ENCODE measurements at places on chromosomes 6 and 20.

DNA sequence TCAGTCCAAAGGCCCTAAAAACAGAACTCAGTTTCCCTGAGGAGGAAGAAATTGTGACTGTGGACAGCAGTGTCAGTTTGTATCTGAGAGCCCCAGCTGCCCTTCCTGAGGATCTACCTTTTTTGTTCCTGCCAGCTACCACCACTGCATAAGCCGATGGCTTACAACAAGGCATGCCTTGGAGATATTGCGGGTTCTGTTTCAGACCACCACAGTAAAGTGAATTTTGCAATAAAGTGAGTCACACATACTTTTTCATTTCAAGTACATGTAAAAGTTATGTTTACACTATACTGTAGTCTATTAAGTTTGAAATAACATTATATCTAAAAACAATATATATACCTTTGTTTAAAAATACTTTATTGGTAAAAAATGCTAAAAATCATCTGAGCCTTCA, 9.6 kb upstream of the CST3 start:
- DNase-seq: no peak

- DNase-seq: no peak
Observed at GRCh38 chr6:15663130-15663871, 473 bp upstream of the DTNBP1 start.

DNA sequence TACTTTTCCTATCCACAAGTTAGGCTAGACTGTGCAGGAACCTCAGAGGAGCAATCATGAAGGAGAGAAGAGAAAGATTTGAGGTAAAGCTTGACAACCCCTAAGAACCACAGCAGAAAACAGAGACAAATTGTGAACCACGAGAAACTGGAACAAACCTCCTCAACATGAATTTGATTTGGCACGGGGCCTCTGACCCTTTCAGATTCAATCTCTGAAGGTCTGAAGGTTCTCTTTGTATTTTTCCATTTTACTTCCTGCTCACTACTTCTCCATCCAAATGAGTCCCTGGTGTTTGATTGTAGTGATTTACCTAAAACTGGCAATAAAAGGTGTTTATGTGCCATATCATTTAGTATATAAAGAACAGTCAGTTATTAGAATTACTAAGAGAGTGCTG, 126.1 kb upstream of the STXBP5 start:
- DNase-seq: no peak

DNA sequence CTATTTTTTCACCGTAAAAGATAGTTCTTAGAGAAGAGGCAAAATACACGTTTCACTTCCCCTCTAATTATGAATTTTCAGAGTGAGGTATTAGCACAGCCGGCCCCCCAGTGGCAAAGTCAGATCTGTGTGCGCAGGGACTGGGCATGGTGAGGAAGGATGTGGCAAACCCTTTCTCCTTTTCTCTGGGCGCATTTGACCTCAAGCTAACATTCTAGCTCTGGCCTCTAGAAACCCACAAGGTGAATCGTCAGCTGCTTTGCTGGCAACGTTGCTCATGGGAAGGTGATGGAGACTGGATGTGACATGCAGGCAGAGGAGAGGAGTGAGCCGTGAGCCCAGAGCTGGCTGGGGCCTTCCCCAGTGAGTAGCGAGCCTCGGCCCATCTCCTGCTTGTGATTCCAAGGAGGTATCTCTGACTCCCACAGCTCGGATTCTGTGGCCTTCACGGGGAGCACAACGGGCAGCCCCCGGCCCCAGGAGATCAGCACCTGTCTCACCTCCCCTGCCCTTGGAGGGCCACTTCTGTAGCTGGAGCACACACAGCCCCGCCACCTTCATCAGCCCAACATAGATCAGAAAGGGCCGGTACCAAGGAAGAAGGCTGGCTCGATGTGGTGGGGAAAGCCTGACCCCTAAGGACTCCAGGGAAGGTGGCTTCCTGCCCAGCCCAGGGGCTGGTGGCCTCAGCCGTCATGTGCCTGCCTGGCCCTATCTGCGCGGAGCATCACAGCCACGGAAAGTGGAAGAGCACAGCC, 152.8 kb downstream of the TAF4 start:
- no peak for DNase-seq

- DNase-seq: no peak
Observed at GRCh38 chr6:33375143-33375671, 16.4 kb upstream of the KIFC1 start.

DNA sequence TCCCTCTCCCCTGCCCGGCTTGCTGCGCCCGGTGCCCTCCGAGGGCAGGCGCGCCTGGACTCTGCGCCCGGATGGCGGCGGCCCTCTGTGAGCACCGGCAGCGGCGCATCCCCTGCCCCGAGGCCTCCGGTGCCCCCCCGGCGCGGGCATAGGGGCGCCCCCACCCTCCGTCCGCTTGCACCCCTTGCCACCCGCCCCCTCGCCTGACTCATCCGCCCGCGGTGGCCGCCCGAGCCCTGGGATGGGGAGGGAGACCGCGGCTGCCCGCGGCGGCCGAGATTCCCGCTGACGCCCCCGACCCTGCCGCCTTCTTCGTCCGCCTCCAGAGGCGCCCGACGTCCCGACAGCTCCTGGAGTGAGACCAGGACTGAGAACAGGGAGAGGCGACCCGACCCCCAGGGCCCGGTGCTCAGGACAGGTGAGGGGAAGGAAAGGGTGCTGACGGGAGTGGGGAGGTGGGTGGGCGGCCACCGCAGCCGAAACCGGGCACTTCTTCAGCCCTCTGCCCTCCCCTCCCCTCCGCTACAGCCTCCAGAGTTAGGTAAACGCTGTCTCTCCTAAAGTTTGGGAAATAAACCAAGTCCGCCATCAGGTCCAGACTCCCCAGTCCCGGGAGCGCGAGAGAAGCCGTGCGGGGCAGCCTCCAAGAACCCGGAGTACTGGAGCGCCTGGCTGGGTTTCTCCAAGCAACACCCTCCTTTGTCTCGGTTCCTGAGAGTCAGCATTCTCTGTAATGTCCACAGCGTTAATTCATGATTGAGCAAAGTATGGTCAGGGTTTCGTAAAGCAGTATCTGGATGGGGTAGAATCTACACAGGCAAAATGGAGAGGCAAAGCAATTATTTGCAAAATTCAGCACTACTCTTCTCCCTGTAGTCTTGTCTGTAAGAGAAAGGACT, 539 bp downstream of the TMEM200A start:
- DNase-seq: peak; percentile 34

DNA sequence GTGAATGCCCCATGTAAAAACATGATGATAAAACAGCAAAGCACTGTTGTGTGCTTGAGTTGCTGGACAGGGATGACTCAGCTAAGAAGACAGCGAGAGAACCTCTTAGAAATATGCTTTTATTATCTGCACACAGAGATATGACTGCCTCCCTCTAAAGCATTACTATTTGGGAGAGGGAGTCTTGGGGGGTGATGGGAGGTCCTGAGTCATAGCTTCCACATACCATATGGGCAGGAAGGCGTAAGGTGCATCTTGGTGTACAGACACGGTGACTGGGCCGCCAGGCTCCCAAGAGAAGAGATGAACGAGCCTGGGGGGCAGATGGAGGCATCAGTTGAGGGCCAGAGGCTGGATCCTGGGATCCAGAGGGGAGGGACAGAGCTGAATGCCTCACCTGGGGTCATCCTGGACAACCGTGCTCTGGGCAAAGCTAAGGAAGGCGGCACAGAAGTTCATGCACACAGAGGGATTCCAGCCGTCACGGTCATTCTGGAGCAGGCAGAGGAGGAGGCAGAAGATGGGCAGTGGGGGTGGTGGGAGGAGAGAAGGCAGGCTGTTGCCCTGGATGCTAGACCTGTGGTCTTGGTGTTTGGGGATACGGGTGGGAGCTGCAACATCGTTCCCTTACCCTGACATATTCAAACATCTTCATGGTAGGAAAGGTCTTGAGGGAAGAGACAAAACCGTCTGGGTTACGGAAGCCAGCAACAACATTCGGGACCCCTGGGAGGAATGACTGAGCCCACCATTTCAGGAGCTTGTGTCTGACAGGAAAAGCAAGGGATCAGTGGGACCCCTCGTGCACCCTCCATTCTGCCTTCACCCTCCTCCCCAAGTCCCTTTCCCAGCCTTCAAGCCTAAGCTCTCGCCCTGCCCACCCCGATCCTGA, 2.0 kb downstream of the DXO start:
- no peak for DNase-seq

- peak; percentile 44 for DNase-seq
Observed at GRCh38 chr6:52286798-52287432, 2.4 kb upstream of the MCM3 start.

GRCh38 chr20:44023515-44024371, 109.1 kb downstream of the TOX2 start:
- no peak for DNase-seq

DNA sequence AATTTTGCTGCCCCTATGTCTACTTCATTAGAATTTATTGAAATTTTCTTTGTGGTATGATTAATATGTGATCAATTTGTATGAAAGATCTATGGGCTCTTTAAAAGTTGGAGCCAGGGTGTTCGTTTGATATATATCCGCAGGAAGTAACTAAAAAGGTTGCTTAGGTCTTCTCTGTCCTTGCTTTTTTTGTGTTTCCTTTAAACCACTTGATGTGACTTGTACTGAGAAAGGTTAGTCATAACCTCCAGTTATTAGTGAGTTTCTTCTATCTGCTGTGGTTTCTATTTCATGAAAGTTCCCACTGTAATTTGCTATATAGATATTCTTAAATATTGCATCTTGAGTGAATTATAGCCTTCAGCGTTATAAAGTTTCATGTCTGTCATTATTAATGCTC, 585.3 kb upstream of the ARID1B start:
- no peak for DNase-seq

DNA sequence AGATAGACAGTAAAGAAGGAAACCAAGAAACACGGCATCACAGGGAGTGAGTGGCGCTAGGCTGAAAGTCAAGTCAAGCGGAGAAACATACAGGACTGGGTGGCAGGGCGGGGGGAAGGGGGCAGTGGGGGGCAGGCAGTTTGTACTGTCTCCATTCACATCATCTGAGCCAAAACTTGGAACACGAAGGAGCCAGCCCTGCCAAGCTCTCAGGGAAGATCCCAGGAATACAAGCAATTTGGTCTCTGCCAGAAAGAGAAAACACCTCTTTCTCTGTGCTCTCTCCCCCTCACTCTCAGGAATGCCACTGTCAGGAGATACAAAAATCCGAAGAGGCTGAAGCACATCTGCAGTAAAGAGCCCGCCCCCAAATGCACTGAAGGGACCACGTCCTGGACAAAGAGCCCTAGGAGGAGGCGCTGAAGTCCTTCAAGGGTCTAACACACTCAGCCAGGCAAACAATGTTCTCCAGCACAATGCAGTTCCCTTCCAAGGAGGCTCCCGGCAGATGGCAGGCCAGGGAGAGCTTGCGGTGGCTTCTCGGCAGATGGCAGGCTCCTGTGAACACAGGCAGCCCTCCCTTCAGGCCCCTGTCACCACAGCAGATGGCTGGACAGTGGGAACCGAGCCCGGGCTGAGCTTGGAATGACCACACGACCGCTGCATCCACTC, 90.0 kb downstream of the ATP9A start:
- DNase-seq: no peak

DNA sequence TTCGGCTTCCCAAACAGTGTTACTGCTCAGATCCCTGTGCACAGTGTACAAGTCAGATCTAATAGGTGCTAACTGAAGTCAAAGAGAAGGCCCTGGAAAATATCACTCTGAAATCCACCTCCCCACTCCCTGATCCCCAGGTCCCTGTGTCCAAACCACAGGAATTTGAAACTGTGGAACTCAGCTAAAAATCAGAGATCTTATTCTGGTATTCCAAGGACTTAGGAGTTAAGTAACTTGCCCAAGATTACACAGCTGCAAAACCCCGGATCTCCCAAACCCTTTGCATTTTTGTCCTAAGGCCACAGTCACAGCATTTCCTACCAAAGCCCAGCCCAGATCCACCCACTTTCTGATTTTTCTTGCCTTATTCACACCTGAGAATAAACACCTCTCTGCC, 32.3 kb upstream of the SLC23A2 start:
- DNase-seq: no peak

- DNase-seq: no peak
Observed at GRCh38 chr6:139547122-139547776, 172.8 kb upstream of the CITED2 start.

DNA sequence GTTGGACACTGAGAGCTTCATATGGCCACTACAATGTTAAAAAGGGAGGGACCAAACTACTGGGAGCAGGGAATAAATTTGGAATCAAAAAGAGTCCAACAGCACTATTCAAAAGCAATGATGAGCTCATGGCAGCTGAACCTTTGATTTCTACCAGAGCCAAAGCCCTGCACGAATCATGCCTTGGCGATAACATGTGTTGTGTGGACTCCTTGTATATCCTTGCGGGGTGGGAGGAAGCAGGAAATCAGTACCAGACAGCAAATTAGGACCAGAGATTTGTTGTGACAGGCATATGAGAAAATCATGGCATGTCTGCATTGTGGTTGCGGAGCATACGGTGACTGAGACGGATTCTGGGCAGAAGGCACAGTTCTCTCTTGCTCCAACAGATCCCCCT, 85.6 kb upstream of the EMILIN3 start:
- DNase-seq: no peak

DNA sequence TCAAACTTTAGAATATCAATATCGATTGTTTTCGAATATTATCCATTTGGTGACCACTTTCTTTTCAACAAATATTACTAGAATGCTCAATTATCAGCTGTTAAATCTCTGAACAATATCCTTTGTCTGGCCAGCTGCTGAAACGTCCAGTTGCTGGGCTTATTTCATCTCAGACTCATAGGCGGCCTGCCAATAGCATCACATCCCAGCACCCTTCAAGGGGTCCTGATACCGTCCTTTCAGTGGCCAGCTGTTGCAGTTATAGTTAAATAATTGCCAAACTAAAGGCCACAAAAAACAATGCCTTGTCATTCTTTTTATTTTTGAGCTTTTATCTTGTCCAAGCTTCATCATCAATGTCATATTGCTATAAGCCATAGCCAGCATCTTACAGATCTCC, 1006.8 kb upstream of the MANEA start:
- no peak for DNase-seq

Data from SW 1271 (cell line).